ENCODE measurements at places on chromosomes 11 and 22. TPM values are rescaled to one million over a fixed set of nuclear protein-coding genes. Genes with fewer than 3 reads are reported as not detected.

GRCh38 chr11:121780971-121781370 lies 328.2 kb upstream of the SORL1-AS1 start:
- no peaks in the 10 kb centered on the region for H3K27me3 ChIP-seq
- no peak overlapping the region for H3K27ac ChIP-seq
- no peaks in the 10 kb centered on the region for H3K4me1 ChIP-seq

- no peak overlapping the region for H3K4me3 ChIP-seq
- no peak for DNase-seq
- H3K27me3 ChIP-seq = no peaks in the 10 kb centered on the region
- no peaks in the 10 kb centered on the region for H3K36me3 ChIP-seq
- H3K4me1 ChIP-seq = no peaks in the 10 kb centered on the region
These were observed 304.0 kb upstream of the ANO3 start for GRCh38 chr11:26027887-26028286.

GRCh38 chr22:40637183-40638150 lies 948 bp upstream of the MRTFA start:
- H3K36me3 ChIP-seq = no peaks in the 10 kb centered on the region
- H3K4me3 ChIP-seq = peak overlapping the region; percentile 96
- no peaks in the 10 kb centered on the region for H3K27me3 ChIP-seq
- peaks cover 10% of the 10 kb centered on the region for H3K4me1 ChIP-seq
- no peak for DNase-seq
- H3K27ac ChIP-seq = peak overlapping the region; percentile 89

DNA sequence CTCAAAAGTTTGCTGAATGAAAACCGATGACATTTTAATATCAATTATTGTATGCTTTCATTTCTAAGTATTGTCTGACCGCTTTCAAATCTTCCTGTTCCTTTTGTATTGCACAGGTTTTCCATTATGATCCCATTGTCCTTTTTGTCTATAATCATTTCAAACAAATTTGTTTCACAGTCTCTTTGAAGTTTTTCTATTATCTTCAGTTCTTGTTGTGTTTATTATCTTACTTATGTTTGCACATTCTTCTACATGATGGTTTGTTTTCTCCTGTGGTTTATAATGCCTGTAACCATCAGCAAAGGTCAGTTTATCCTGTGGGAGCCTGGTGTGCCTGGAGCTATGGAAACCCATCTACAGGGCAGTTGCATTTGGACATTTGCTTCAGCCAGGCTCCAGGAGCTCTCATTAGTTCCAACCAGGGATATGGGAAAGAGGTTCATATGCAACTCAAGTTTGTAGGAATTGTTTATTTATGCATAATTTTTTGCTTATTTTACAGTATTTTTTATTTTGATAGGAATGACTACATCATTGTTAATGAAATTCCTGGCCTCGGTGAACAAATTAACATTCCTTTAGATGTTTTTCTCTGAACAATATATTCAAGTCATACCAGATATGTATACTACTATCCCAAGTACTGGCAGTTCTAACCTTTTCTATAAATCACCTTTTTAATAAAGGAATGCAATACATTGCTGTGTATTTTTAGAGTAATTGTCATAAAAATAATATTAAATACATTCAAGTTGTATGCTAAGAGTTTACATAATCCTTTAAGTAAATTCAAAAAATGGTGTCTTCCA lies 179.2 kb downstream of the SBF2 start:
- no peak overlapping the region for H3K27ac ChIP-seq
- no peaks in the 10 kb centered on the region for H3K36me3 ChIP-seq
- peaks cover 13% of the 10 kb centered on the region for H3K4me1 ChIP-seq
- DNase-seq = no peak
- H3K4me3 ChIP-seq = no peak overlapping the region
- no peaks in the 10 kb centered on the region for H3K27me3 ChIP-seq

The FAR1 gene
- total RNA-seq = 119 TPM
